Iris pigment epithelial cell (primary cell): ENCODE measurements at places on chromosomes 5 and 9.

- DNase-seq, result peak; percentile 55
These were observed 280.7 kb upstream of the ZNF608 start for GRCh38 chr5:125026867-125027731.

GRCh38 chr5:158715592-158715991 lies 384.1 kb downstream of the EBF1 start:
- no peak for DNase-seq

DNA sequence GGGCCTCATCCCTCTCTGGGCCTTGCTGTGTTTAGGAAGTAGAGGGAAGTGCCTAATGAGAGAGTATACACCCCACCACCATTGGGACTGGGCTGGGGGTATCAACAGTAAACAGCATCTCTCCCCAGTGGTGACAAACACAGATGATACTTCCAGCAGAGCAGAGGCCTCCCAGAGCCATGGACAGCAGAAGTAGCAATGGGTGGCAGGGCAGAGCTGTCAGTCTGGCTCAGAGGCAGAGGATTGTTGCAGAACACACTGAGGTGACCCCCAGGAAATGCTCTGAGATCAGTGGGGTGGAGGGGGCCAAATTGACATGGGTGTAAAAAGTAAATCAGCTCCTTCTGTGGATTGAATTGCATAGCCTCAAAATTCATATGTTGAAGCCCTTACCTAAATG lies 12.1 kb upstream of the P4HA2 start:
- no peak for DNase-seq

- no peak for DNase-seq
These were observed 954.0 kb upstream of the CDH6 start for GRCh38 chr5:30239331-30240022.

GRCh38 chr5:67331296-67331925 lies 134.8 kb upstream of the CD180 start:
- DNase-seq, result no peak

DNA sequence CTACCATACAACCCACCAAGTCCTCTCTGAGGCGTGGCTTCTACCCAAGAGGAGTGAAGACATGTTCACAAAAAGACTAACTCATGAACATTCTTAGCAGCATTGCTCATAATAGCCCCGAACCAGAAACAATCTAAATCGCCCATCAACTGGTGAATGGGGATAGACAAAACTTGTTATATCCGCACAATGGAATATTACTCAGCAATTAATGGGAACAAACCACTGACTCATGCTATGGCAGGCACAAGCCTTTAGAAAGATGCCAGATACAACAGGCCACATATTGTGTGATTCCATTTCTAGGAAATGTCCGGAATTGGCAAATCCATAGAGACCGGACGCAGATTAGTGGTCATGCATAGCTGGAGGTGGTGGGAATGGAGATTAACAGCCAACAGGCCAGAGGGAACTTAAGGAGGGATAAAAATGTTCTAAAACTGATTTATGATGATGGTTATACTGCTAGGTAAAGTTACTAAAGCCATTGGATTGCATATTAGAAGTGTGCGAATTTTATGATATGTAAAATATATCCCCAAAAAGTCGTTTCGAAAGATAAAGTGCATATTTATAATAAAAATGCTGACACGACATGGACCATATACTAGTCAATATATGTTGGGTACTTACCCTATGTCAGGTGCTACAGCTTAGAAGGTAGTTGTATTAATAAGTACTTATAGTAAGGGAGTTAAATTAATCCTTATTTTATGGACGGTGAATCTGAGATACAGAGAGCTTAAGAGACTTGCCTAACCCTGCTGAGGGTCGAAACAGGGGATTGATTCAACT lies 55.4 kb downstream of the LHX2 start:
- no peak for DNase-seq

GRCh38 chr9:75274781-75275180 lies 186.5 kb downstream of the OSTF1 start:
- DNase-seq, result no peak

DNA sequence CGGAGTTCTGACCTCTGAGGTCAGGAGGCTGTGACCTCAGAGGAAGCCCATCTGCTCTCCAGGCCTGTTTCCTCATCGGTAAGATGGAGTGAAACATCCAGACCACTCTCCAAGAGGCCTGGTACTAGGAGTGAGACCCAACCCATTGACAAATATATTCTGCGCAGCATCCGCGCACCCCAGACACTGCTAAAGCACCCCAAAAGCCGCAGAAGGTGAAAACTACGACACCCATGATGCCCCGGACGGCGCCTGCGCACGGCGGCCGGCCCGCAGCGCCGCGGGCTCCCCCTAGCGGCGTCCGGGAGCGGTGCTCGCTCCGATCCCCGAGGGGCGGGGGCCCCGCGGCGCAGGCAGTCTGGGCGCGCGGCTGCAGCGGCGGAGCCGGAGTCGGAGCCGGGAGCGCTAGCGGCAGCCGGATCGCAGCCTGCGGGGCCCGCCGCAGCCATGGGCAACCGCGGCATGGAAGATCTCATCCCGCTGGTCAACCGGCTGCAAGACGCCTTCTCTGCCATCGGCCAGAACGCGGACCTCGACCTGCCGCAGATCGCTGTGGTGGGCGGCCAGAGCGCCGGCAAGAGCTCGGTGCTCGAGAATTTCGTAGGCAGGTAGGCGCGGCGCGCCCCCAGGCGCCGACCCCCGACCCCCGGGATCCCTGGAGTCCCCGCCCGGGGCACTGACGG lies at the start of gene DNM1:
TSS of gene DNM1 (plus strand) at position 356 of the 683 bp plus-strand sequence. CDS start at position 448, 92 bp downstream.
- peak; percentile 45 for DNase-seq

GRCh38 chr9:87564111-87564510 lies 66.4 kb downstream of the DAPK1 start:
- no peak for DNase-seq

- DNase-seq, result no peak
These were observed 201.0 kb upstream of the VLDLR start for GRCh38 chr9:2420543-2420942.

- DNase-seq, result no peak
These were observed 62.2 kb upstream of the GNA14 start for GRCh38 chr9:77710316-77710715.

DNA sequence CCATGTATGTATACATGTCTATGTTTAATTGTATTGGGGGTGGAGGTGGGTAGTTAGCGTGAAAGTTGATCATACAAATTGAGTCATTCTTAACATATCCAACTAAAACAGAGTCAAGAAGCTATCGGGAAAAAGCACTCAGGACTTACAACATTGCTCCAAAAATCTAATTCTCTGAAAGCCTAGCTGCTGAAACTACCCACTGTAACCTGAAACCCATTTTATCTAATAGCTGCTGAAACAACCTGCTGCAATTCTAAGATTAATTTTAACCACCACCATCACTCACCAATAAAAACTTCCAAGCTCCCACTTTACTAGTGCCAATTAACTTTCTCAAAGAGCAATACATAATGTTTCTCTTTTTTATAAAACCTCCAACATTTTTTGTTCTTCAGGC lies 32.2 kb downstream of the KCNV2 start:
- peak; percentile 59 for DNase-seq

- peak; percentile 97 for DNase-seq
These were observed 5.3 kb downstream of the SLC34A1 start for GRCh38 chr5:177389241-177390169.

GRCh38 chr5:115325296-115325959 lies 29.0 kb upstream of the CCDC112 start:
- peak; percentile 24 for DNase-seq

GRCh38 chr5:79573983-79574890 lies 38.0 kb upstream of the TENT2 start:
- no peak for DNase-seq

DNA sequence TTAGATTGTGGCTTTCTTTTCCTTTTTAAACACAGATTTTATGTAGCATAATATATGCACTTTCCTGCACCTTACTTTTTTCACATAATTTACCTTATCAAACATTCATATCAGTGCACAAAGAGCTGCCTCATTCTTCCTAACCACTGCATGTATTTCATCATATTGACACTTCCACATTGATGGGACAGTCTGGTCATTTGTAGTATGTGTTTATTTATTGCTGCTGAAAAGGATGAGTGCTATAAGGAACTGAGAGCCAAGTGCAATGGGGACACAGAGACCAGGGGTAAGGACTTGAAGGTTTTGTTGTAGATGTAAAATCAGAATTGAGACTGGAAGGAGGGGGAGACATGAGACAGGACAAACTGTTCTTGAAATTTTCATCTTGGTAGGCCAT lies 193.8 kb downstream of the SMARCA2 start:
- no peak for DNase-seq

DNA sequence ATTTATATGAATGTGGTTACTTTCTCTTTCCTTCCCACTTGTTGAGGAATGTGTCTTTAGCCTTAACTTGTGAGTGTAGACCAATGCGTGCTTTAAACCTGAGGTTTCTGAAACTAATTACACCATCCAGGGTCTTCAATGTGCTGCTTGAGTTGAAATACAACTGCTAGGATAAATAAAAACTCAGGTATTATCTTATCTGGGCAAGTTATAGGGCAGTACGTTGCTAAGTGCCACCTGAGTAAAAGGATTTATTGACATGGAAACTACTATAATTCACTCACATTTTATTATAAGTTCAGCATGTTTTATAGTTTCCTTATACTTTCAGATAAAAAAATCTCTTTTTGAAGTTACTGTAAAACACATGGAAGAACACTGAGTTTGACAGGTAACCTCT lies 1136.8 kb upstream of the NUDT12 start:
- DNase-seq, result no peak

DNA sequence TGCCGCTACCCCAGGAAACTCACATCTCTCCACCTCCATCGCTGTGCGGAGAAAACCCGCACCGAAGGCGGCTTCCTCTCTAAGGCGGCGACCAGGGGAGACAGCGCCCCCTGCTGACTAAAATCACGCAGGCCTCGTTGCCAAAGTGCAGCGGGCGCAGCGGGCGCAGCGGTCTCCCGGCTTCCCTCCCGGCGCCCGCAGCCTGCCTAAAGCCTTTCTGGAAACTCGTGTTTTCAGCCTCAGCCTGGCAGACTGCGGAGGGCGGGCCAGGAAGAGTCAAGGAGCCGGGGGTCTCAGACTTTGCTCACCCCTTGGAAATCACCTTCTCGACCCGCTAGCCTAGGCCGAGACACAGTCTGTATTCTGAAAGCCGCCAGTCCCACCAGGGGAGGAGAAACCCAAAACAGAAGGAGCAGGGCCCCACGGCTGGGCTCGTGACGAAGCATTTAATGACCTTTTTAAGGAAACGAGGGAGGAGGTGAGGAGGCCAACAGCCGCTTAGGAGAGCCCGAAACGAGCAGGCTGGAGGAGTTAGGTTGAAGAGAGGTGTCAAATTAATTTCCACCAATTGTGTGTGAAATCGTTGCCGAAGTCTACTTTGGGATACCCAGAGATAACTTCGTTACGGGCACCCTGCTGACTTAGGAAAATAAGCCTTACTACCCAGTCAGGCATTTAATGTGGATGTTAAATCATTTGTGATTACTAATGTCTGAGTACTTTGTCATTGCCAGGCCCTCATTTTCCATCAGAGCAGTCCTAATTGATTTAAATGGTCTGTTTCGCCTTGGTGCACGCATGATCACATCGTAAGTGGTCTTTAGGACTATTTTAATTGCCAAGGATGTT lies 7.3 kb upstream of the FOXB2 start:
- peak; percentile 30 for DNase-seq

DNA sequence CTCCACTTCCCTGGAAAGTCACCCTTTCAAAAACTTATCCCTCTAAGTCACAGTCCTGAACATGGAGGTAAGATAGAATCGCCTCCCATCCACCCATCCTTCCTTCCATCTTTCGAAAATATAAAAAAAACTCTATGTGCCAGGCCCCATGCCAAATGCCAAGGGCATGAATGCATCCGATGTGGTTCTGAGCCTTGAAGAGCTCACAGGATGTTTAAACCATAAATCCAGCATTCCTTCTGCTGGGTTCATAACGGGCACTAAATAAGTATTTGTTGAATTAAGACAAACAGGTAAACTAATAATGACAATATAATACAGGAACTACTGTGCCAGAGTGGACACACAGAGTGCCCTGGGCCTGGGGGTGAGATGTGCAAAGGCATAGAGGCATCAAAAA lies 147.3 kb downstream of the TTLL11 start:
- DNase-seq, result peak; percentile 27

DNA sequence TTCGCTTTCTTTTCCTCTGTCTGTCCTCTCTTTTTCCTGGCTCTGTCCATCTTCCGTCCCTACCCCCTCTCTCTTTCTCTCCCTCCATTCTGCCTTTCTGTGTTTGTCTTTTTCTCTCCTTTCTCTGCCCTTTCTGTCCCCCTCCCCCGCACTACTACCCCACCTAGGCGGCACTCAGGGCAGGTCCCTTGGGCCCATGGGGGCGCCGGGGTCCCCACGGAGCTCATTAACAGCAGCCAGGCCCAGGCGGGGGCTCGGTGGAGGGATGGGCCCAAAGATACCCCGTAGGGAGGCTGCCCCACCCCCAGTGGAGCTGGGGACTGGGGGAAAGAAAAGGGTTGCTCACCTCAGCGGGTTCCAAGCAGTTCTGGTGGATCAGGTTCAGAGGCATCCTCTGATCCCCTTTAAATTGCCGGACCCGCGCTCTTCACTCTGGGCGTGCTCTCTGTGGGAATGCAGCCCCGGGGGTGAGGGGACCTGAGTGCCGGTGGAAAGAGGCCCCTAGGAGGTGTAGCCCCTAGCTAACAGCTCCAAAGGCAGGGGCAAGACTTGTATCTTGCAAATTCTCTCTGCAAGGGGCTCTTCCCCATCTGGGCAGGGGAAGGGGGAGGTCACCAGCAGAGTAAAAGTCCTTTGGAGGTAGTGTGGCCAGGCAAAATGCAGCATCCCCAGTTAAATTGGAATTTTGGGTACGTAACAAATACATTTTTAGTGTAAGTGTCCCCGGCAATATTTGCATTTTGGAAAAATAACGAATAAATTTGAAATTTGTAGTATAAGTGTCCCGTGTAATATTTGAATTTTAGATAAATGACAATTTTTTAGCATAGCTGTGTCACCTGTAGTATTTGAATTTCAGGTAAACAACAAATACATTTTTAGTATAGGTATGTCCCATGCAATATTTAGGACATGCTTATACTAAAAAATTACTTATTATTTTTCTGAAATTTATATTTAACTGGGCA lies 7.4 kb downstream of the LHX2 start:
- no peak for DNase-seq

GRCh38 chr5:1819458-1819857 lies 18.3 kb downstream of the NDUFS6 start:
- DNase-seq, result no peak

GRCh38 chr9:3879315-3879714 lies 353.5 kb upstream of the RFX3 start:
- DNase-seq, result no peak

DNA sequence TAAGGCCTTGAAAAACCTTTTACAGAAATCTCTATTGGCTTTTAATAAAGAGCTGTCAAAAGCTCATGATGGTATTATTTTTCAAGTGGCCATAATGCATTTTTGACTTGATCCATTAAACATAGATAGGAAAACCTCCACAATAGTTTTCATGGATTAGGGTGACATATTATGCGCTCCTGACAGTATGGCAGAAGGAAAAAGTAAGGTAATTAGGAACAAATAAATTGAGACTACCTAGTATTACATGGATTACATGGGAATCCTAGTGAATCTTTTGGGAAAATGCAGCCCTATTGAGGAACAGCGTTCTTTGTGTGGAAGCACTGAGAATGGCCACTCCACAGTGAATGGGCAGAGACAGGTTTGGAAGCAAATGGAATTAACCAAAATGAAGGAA lies 171.2 kb downstream of the TRPM3 start:
- DNase-seq, result no peak

GRCh38 chr5:112418659-112419163 lies 366 bp downstream of the EPB41L4A start:
- DNase-seq, result no peak

- DNase-seq, result no peak
These were observed 148.6 kb downstream of the CDH9 start for GRCh38 chr5:26889815-26890214.
